G401 (cell line): ENCODE measurements at places on chromosomes 4 and X. TPM values are rescaled to one million over a fixed set of nuclear protein-coding genes. Genes with fewer than 3 reads are reported as not detected.

DNA sequence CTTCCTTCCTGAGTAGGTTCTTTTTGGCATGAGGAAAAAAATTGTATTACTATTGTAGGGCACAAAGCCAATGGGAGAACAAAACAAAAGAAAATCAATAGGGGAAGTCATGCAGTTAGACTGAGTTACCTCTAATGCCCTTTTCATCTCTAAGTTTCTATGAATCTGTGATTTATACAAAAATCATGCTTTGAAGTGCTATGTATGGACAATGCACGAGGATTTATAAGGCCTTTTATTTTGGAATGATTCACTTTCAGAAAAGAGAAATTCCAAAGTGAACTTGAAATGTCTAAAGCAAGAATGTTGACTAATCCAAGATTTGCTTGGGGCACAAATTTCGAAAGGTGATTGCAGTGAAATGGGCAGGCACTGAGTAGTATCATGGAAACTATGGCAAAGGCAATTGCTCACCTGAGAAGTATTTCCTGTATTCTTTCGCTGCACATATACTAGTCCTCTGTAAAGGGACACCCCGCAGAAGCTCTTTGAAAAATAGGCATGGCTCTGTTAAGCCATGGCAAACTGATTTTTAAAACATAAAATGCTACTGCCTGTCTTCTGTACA lies 52.8 kb downstream of the ADGRG4 start:
- no peak for DNase-seq

DNA sequence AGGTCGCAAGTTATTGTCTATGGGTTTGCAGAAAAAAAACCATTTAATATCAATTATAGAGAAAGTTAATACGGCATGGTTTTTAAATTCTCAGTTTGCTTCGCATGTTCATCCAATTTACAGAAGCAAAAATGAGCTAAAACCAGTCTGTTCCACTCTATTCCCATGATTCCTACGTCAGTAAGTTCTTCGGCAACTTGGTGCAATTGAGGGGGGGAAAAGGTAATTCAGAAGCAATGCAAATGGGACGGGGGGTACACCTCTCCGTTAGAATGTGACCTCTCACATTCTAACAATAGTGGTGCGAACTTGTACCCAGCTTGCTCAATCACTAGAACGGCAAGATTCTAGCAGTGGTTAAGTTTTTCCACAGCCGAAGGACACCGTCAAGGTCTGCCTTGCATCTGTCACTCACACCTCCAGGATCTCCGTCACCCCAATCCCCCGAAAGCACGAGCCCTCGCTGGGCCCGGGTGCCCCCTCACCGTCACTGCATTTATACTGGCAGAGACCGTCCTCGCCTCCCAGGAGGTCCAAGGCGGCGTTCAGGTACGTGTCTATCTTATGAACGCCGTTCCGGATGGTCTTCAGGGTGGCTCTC lies 653 bp downstream of the PLA2G12A start:
- DNase-seq = peak; percentile 24

DNA sequence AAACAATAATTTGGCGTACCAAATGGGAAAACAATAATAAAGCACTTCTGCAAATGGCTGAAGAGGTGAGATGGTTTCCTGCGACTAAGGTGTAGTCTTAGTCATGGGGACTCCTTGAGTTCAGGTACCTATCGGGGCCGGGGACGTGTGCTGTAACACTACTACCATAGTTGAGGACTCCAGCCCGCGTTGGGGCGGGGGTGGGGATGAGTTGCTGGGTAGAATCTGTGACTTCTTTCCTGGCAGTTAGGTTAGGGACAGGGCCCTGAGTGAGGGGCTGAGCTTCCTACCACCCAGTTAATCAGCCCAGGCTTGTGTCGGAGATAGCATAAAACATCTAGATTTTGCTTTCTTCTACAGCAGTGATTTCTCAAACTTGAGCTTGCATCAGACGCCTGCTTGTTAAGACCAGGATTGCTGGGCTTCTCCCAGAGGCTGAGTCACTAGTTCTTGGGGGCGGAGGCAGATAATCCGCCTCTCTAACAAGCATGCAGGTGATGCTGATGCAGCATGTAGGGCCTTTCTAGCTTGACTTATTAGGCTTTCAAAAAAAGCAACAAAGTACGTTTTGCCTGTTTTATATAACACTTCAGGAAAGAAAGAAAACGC lies 30.2 kb downstream of the RBBP7 start:
- DNase-seq = no peak

Gene PLXNA3
- total RNA-seq = 3.6 and 6.0 TPM in 2 replicates

DNA sequence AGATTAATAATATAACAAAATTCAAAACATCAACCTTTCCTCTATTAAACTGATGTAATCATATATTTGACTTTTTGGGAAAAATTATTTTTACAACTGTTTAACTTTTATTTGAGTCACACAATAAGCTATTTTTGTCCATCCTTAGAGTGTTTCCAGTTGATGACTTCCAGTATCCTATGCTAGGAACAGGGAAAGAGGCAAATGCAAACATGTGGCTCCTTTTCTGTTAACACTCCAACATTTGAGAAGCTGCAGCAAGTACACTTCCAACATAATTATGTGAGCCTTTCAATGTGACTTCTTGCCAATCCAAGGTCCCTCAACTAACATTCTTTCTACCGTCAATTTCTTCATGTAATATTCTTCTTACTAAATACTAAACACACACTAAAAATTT lies 117.7 kb downstream of the PPA2 start:
- no peak for DNase-seq

Gene SPIN2A
- not detected in 2 replicates for total RNA-seq

DNA sequence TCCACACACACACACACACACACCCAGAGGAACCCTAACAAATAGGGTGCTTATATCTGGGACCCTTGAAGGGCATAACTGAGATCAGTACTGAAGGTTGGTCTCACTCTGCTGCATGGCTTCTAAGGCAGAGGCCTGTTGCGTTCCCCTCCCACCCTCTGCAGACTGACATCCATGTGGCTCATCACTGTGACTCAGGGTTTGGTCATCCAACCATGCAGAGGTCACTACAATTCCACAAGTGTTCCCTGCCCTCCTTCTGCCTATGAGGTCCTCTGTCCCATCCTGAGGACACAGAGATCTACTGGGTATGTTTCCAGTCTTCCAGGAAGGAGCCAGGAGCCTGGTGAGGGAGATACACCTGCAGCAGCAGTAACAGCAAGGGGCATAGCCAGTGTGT lies 55.8 kb downstream of the XAGE2 start:
- no peak for DNase-seq

GRCh38 chrX:27966492-27966891 lies 14.8 kb downstream of the DCAF8L1 start:
- no peak for DNase-seq

Gene LAMTOR3
- total RNA-seq = 53.4 and 56.5 TPM in 2 replicates

DNA sequence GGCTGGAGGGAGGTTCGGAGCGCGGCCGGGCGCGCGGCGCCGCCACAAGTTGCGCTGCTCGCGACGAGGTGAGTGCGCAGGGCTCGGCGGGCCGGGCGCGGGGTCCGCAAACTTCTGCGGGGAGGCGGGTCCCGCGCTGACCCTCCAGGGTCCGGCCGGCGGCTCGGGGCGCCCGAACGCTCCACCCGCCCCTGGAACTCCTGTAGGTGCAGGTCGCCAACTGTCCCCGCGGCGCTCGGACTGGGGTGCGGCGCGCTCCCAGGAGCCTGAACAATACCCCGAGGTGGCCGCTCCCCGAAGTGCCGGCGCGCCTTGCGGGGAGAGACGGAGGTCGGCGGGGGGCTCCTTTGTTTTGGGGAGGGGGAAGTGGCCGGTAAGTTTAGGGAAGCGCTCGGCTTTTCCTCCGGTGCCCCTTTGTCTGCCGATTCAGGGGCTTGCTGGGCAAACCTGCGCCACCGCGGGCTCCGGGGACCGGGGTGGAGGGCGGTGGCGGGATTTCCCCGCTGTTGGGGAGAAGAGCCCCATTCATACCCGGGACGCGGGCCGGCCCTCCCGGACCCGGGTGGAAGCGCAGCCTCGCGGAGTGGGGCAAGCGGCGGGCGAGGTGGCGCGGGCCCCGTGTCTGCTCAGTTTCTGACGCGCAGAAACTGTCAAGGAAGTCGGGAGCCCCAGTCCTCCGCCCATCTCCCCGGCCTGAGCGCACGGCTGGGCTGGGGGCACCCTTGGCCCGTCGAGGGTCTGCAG lies 694 bp downstream of the TBL1X start:
- peak; percentile 1 for DNase-seq

DNA sequence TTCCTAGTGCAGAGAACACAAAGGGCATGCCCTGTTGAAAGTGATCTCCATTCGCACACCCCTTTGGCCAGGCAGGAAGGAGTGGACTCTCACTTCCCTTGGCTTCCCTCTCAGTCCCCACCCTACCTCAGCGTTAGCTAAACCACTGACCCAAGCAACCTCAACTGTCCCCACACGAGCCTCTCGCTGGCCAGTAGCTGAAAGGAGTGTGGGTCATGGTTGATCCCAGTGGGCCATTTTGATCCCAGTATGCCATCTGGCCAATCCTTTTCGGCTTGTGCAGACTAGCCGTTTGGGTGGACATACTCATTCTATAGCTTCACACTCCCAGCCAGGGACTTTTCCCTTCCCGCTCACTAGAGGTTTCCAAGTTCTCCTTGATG lies 24.4 kb upstream of the BCORL1 start:
- DNase-seq = no peak

Gene UGT2B17
- not detected in 2 replicates for total RNA-seq

Gene TDO2
- total RNA-seq = 29.7 and 45.9 TPM in 2 replicates

Gene USP46
- 11.5 and 13.0 TPM in 2 replicates for total RNA-seq

Gene PRRG1
- total RNA-seq = not detected in 2 replicates

Gene ARHGAP6
- not detected in 2 replicates for total RNA-seq

DNA sequence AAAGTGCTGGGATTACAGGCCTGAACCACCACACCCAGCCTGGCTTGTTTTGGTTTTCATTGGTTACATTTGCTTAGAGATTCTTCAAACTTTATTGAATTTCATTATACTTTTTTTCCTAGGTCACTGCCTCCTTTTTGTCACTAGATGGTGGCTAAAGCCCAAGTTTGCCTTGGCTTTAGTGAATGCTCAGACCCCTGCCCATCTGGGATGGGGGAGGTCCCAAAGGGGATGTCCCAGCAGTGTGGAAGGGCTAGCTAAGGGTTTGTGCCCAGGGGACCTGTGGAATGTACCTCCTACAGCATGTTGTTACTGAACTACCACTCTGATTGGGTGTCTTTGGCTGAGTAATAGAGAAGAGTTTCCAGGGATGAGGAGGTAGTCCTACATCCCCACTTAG lies 58.4 kb downstream of the CEP135 start:
- no peak for DNase-seq

GRCh38 chr4:151329217-151330007 lies 4.0 kb upstream of the SH3D19 start:
- no peak for DNase-seq

- peak; percentile 20 for DNase-seq
Measured at GRCh38 chr4:83771113-83771705, 235.3 kb downstream of the GPAT3 start.

Gene DNAJB14
- total RNA-seq = 18.0 and 36.8 TPM in 2 replicates

- DNase-seq = no peak
Measured at GRCh38 chr4:8938623-8939022, 67.0 kb upstream of the HMX1 start.

GRCh38 chr4:2416564-2417225 lies 1.8 kb downstream of the ZFYVE28 start:
- peak; percentile 54 for DNase-seq

Gene SSX3
- total RNA-seq = not detected in 2 replicates

- DNase-seq = no peak
Measured at GRCh38 chr4:108559068-108559793, 61.1 kb upstream of the RPL34 start.

- peak; percentile 68 for DNase-seq
Measured at GRCh38 chr4:38034986-38035882, 75.0 kb downstream of the PTTG2 start.

Gene SPIN3
- 6.7 and 11.9 TPM in 2 replicates for total RNA-seq

- DNase-seq = no peak
Measured at GRCh38 chrX:43474321-43474720, 181.8 kb upstream of the MAOA start.

Gene MAGED4
- 9.0 and 25.8 TPM in 2 replicates for total RNA-seq

Gene GLOD5
- total RNA-seq = not detected in 2 replicates

Gene RASL11B
- total RNA-seq = 0.12 TPM in 1 of 2 replicates, not detected in the other

- DNase-seq = no peak
Measured at GRCh38 chr4:107751670-107752069, 31.6 kb upstream of the PAPSS1 start.

DNA sequence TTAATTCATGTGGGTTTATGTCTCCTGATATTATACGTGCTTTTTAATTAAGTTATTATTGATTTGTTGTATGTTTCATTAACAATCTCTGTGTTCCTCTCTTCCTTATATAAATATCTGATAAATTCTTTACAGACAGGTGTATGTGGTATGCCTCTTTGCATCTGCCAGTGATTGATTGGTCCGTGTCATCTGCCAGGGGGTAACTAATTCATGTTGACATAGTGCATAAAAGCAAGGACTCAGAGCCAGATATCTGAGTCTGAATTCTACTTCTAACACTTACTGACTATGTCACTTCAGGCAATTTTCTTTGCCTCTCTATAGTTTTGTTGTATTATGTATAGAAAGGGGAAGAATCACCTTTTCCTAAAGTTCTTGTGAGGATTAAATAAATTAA lies 5.2 kb upstream of the AMBN start:
- DNase-seq = no peak

DNA sequence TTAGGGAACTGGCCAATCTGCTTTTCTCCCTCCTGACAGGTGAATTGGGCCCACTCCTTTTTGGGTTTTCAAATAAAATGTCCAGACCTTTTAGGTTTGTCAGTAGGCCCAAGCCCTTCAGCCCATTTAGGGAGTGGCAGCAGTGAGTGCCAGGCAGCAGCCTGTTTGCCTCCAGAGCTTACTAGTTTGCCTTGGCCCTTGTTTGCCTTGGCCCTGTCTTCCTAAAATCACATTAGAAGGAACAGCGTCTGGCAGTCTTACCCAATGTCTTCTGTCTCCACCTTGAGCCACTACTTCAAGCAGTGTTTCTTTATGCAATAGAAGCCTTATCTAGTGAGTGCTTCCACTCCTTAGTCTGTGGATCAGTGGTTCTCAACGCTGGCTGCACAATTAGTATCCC lies 117.1 kb downstream of the TMEM164 start:
- no peak for DNase-seq

Gene BTK
- not detected in 2 replicates for total RNA-seq

- no peak for DNase-seq
Measured at GRCh38 chr4:37767546-37767945, 58.9 kb upstream of the PGM2 start.

DNA sequence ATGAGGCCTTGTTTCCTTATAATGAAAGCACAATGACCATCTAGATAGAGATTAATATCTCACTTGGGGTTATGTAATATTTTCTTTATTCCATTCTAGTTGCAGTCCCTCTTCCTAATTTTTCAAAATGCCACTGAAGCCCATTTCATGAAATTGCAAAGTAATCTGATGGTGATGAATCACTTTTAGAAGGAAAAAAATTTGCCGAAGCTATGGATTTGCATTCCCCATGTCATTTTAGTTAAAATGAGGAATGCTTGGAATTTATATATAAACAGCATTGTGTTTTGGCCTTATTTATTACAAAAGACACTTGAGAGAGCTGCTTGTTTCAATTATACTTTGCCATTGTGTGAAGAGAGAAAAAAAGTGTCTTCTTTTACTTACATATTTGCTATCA lies 241.7 kb upstream of the TEX13A start:
- DNase-seq = no peak
